ENCODE measurements at places on chromosomes 4 and X.

DNA sequence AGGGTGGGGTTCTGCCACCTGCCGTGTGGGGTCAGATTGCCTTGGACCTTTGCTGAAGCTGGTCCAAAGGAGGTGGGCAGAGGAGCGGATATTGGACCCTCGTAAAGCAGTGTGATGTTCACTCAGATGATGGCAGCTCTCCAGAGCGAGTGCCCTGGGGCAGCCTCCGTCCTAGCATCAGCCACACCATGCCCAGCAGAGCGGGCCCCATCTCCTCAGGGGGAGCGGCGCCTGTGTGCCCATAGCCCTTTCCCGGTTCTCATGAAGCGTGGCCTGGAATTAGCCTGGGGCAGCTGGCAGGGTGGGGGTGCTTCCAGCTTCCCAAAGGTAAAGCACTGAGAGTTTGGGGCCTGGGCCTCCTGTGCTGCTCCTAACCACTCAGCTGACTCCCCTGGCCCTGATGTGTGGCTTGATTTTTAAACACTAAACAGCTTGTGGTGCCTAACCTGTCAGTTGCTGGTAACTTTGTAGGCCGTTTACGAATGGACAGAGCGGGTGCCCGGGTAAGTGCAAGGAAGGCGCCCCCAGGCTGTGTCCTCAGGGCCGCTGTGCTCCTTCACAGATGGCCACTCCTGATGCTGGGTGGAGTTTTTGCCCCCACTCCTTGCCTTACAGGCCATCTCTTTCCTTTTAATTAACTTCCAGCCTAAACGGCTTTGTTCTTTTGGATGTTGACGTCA is 36.0 kb downstream of the NOP14 start:
- peak; percentile 36 for DNase-seq

GRCh38 chr4:113641025-113641431 is 120.5 kb downstream of the CAMK2D start:
- no peak for DNase-seq

GRCh38 chr4:139802931-139803330 is 137.3 kb downstream of the MGST2 start:
- no peak for DNase-seq

GRCh38 chrX:118603981-118604380 is 108.4 kb downstream of the DOCK11 start:
- DNase-seq = no peak

DNA sequence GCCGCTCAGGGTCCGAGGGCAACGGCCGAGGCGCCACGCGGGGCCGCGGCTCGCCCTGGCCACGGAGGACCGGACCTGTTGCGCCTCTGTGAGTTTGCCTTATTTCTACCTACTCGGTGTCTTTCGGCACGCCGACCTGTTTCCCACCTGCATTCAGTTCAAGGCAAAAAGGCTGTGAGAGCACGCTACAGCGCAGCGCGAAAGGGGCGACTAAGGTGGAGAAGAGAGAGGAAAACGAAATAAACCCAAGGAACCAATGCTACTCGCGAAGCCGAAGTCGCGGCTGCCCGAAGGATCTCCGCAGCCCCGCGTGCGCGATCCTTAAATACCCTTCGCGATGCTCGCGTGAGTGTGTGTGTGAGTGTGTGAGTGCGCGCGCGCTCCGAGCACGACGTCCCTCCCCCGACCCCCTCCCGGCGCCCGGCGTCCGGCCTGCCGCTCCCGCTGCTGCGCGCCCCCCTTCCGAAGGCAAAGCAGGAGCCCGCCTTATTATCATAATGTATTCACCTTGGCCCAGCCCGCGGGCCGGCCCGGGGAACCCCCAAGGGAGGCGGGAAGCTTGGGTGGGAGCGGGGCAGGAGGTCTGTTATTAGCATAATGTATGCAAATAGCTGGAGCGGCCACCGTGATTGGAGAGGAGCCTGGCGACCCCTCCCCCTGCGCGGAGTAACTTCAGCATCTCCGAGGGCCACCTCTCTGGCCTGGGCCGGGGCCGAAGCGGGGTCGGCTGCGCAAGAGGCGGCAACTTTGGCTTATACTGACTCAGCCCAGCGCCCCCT is at the start of gene COL25A1:
Gene COL25A1, minus strand, starts transcription at position 298 of the 779 bp plus-strand sequence.
- peak; percentile 85 for DNase-seq

GRCh38 chrX:110012818-110013485 is 10.0 kb downstream of the TMEM164 start:
- DNase-seq = no peak

DNA sequence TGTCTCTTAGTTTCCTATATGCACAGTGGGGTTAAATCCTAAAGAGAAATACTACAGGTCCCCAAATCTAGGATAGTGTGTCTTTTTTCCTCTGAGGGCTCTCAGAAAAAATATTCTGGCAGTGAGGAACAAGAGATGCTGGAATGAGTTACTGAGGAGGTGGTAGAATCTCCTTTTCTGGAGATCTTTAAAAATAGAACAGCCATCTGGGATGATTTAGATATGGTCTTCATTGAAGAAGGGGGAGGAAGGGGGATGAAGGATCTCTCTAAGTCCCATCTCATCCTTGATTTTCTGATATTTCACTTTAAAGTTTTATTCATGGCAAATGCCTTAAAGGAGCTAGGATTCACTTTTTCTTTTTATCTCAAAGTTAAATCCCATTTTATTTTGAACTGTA is 235.0 kb downstream of the MAML3 start:
- no peak for DNase-seq

GRCh38 chrX:72306851-72307645 is 1.3 kb upstream of the CITED1 start:
- DNase-seq = peak; percentile 80

DNA sequence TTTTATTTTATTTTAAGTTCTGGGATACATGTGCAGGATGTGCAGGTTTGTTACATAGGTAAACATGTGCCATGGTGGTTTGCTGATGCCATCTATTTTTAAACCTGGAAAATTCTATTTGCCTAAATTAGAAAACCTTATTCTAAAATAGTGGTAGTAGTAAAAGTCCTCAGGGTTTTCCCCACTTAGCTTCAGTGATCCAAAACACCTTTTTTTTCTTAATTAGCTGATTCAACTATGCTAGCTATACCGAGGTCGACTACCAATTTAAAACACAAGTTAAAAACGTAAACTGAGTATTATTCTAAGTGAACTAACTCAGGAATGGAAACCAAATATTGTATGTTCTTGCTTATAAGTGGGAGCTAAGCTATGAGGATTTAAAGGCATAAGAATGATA is 70.0 kb upstream of the IL13RA1 start:
- no peak for DNase-seq

DNA sequence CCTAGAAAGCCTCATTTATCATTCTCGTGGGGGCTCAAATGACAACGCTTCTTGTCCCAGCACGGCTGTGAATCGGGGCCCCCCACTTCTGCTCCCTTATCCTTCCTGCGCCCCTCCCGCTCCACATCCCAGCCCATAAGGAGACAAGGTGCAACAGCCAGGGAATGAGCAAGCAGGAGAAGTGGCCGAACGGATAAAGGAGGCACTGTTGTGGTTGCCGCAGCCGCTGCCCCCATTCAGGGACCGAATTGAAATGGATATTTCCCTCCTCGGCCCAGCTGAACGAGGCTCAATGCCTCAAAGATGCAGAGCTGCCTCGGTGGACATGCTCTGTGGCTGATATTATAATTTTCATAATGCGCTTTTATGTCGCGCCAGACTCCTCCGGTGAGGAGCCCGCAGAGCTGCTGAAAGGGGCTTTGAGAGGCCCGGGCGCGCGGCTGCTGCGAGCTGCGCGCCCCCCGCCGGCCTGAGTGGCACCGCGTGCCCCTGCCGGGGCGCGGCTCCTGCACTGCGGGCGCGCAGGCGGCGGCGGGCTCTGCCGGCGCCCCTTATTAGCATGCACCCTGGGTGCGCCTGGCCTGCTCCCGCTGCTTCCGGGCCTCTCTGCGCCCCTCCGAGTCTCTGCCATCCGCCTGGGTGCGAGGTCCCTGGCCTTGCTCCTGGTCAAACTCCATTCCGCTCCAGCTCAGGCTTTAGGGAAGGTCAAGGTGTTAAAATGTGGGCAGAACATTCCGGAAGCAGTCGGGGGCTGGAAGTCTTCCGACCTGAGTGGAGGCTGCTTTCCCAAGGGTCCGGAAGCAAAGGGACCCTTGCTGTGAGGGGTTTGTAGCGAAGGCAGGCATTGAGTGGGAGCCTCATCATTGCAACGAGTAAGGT is 68.2 kb upstream of the TMEM33 start:
- peak; percentile 64 for DNase-seq

DNA sequence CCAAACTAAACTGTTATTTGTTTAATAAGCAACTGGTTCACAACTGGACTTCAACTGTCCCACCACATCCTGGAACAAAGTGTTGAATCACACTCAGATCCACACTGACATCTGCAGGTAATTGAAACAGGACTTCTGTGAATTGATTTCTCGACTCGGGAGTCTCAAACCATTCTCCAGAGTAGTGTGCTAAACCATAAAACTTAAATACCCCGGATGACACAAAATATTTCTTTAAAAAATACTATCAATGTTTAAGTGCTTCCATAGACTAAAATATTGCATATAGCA is 95.4 kb upstream of the PLAC1 start:
- DNase-seq = no peak

DNA sequence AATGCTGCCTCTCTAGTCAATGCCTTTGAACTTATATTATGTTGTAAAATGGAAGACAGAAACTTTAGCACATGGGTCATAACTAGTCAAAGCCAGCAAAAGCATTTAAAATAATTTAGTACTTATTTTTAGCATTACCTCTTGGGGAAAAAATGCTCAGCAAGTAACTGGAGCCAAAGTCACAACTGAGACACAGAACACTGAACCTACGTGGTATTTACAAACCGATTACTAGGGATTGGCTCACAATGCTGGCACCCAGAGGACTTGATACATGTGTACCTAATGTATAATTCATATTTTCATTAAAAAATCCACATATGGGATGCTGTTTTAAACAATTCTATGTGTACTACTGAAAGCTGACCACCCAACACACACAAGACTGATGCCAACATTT is 38.4 kb downstream of the PHKA2 start:
- DNase-seq = no peak
